ENCODE measurements at places on chromosomes 1 and 21.
A peak's percentile ranks its signal among the peaks of the same experiment; 100 is the strongest.

DNA sequence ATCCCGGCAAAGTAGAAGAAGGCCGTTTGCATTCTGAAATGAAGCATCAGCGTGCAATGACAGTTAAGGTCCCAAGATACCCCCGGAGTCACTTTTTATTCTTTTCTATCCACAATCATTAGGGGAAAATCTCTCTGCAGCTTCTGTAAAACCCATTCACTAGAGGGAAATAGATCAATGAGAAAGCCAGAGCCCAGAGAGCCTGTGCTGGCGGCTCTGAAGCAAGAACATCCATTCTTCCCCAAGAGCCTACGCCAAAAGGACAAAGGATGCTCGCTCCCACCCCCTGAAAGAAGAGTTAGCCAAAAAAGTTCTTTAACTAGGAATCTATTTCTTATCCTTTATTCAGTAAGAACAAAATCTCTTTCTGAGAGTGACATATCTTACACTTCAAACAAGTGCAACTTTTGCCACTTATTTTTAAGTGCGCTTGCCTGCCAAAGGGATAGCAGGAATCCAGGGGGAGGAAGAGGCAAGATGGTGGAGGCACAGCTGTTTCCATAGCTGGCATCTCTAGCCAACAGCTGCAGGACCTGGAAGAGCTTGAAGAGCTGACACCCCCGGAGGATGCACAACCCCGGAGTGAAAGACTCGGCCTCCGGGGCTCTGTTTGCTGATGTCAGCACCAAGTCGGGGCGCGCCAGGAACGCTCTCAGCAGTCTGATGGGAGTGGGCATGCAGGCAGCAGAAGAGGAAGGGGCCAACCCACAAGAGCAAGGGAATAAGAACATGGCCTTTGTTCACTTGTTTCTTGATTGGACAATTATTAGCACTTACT is 68.7 kb downstream of the KCNN3 start:
- DNase-seq: no peak

GRCh38 chr1:154419620-154420571 is 14.8 kb downstream of the IL6R start:
- peak; percentile 40 for DNase-seq

GRCh38 chr1:21814981-21815582 is 3.0 kb downstream of the LDLRAD2 start:
- no peak for DNase-seq

DNA sequence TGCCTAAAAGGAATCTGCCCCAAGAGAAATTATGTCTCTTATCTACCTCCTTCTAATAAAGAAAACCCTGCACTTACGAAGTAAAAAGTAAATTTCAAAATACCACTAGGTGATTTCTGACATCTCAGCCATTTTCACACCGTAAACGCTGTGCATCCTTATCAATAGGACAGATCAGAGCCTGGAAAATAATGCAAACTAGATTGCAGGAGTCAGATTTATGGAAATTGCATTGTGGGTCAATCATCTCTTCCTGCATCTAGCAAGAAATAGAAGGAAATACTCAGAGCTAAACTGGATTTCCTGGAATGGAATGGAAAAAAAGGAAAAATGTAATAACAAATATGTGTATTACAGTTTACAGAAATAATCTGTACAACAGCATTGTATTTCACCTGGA is 114.3 kb upstream of the PLPPR4 start:
- DNase-seq: no peak

Data from HFF-Myc (cell line).